Left colon (tissue), 2 donors: ENCODE measurements at places on chromosomes 7 and 10. TPM values are rescaled to one million over a fixed set of nuclear protein-coding genes. Genes with fewer than 3 reads are reported as not detected.

DNA sequence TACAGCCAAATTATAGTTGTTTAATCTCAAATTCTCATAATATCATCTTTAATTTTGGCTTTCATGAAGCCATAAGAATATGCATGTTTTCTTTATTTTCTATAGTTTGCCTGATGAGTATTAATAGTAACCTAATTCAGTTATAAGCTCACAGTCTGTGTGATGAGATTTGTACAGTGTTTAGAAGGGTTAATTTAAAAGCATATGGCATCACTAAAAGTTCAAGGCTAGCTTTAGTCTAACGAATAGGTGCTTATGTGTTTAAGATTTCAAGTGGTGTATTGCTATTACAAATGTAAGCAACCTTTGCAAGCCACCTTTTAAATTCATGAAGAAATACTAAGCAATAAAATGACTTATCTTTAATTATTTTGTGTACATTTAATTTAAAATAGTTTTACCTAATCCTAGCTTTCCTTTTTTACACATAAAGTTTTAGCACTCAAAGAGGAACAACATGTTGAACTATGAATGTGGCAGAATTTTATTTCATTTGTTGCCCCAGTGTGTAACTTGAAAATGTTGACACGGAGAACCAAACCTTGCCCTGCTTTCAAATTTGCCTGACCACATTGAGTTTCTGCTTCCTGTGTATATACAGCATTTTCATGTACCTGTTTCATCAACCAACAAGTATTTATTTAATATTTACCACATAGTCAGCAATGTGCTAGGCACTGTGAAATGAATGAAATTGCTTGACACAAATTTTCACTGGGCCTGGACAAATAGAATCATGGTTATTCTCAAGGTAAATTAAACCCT is 41.5 kb downstream of the TET1 start:
- DNase-seq, result no peak

DNA sequence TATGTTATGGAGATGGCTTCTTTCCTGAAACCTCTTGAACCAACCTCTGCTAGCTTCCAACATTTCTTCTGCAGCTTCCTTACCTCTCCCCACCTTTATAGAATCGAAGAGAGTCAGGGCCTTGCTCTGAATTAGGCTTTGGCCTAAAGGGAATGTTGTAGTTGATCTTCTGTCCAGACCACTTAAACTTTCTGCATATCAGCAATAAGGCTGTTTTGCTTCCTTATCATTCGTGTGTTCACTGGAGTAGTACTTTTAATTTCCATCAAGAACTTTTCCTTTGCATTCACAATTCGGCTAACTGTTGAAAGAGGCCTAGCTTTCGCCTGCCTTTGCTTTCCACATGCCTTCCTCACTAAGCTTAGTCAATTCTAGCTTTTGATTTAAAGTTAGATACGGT is 48.0 kb downstream of the KLHDC10 start:
- no peak for DNase-seq

DNA sequence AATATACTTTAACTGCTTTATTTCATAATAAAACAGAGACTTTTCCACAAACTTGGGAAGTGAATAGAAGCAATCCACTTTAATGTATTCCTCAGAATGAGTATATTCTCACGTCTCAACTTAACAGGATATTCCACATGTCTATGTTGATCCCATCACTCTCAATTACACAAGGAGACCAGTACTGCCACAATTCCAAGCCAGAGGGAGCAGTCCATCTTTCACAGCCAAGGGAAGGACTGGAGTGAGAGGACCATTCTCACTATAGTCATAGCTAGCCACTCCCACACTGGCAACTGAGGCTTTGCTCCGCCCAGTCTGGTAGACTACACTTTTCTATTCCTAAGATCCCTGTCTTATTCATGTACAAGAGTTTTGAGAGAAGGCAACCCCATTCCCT is 553.9 kb downstream of the CNTNAP2 start:
- no peak for DNase-seq

DNA sequence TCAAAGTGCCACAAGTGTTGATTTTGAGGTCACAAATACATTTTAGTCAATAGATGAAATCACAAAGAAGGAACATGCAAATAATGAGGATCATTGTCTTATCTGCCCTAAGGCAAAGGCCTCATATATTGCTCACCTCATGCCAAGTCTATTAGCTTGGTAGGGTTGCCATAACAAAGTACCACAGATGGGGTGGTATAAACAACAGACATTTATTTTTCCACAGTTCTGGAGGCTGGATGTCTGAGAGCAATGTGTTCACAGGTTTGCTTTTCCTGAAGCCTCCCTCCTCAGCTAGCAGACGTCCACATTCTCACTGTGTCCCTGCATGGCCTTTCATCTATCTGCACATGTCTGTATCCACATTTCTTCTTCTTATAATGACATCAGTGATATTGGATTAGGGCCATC is 59.6 kb downstream of the RELN start:
- no peak for DNase-seq

GRCh38 chr10:77784856-77785255 is 141.7 kb downstream of the DLG5 start:
- DNase-seq, result no peak

DNA sequence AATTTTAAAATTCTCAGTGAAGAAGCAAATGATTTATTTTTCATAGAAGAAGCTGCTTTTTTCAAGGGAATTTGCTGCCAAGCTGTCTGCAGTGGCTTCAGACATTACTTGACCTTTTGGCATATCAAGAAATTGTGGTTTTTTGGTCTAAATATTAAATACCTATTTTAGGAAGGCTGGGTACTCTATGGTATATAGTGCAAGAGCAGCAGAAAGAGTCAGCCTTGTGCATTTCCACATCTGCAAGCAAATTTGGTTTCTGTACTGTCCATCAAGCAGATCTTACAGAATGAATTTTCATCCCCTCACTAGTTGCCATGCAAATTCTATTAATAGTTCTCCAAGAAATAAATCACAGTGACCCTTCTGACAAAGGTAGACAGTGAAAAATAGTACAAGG is 222.0 kb downstream of the BICC1 start:
- DNase-seq, result no peak

GRCh38 chr10:1462994-1463633 is 274.2 kb downstream of the ADARB2 start:
- no peak for DNase-seq

DNA sequence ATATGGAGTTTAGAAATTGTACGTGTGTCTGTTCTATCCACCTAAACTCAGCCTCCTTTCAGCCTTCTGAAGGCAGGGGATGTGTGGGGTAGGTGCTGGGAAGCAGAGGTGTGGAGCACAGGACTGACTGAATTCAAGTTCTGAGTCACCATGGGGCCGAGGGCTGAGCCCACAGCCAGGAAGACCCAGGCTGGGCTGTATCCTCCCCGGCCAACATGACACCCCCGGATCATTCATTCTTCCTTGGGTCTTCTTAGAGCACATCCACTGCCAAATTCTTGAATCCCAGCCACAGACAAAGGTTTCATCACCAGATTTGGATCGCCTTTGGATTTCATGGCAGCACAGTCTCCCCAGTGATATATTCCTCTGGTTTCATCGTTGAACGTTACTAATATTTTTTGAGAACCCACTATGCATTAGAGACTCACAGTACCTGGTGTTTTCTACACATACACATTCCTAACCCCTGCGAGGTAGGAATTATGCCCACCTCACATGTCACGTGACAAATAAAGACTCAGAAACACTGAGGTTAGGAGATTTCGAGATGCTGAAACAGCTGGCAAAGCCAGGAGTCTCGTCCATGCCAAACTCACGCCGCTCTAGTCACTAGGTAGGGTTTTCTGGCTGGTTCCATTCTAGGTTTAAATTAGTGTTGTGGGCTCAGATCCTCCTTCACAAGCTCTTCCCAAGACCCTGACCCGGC is 26.9 kb downstream of the CCDC3 start:
- DNase-seq, result no peak

DNA sequence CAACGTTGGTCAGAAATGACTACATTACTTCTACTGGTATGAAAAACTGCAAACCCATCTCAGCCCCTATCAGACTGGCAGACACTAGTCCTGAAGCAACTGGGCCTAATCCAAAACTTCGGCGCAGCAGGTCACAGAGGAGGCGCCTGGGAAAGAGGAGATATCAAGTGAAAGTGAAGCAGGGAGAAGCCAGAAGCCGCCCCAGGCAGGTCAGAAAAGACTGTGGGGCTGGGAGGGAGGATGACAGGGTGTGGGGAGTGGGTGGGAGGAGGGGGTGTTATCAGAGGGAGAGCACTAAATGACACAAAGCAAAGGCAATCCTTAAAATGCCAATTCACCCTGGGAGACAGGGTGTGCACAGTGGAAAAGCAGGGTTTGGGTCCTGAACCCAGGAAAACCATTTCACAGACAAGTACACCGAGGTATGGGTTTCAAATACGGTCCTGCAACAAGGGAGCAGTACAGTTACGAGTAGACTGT is 731 bp downstream of the CHCHD3 start:
- DNase-seq, result peak; percentile 30

DNA sequence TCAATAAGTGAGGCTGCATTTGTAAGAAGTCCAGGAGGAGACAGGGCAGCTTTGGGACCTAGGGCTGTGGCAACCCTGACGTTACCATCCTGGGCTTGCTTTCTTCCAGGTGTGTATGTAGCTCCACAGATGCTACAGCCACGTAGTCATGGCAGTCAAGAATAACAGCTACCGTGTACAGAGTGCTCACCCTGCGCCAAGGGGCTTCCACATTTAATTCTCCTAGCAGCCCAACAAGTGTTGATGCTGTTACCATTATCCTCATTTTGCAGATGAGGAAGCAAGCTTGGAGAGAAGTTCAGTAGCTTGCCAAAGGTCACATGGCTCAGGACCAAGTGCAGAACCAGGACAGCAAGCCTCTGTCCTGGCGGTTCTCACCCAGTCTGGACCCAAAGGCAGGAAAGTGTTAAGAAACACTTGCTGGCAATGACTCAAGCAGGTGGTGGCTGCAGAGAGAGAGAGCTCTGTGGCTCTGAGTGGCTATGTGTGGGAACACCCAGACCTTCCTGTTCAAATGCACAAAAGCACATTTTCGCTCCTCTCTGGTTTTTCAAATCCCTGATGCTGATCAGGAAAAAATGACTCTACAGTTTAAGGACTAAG is 89.8 kb downstream of the CREM start:
- peak; percentile 26 for DNase-seq

DNA sequence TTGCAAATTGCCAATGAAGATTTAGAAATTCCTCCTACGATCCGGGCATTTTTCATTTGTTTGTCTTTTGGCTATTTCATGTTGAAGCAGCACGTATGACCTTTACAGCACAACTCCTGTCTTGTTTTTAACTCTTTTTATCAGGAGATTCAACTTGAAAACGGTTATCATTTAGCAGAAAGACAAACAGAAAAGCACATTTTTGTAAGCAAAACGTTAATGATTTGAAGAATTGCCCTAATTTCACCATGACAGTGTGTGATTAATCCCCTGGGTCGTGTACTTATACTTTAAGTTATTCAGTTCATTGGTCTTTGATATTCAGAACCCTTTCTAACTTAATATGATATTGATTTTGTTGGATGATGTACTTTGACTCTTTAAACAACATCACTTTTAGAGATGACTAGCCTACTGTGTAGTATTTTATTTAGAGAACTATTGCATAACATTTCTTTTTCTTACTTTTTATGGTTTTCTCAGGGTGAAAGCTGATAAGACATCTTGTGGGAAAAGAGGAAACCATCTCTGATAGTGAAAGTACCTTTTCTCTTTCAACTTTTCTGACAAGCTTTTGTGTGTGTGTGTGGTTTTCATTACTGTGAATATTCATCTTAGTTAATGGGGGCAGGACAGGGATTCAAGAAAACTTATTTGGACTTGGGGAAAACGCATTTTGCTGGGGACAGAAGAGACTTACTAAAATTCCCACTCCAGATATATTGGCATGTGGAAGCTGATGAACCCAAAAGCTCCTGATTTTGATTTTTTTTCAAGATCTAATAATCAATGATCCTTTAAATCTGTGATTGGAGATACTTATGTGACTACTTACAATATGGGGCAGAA is 8.1 kb downstream of the HHEX start:
- no peak for DNase-seq

GRCh38 chr10:5629303-5630111 is 36.9 kb downstream of the ASB13 start:
- peak; percentile 75 for DNase-seq

CTBP2 gene
- 107 TPM for total RNA-seq

ANKRD7 gene
- not detected for total RNA-seq

GRID2IP gene
- 0.67 TPM for total RNA-seq

DLG5 gene
- 26.0 TPM for total RNA-seq
